HT1080 (cell line): ENCODE measurements at places on chromosomes 4 and X. TPM values are rescaled to one million over a fixed set of nuclear protein-coding genes. Genes with fewer than 3 reads are reported as not detected.

DNA sequence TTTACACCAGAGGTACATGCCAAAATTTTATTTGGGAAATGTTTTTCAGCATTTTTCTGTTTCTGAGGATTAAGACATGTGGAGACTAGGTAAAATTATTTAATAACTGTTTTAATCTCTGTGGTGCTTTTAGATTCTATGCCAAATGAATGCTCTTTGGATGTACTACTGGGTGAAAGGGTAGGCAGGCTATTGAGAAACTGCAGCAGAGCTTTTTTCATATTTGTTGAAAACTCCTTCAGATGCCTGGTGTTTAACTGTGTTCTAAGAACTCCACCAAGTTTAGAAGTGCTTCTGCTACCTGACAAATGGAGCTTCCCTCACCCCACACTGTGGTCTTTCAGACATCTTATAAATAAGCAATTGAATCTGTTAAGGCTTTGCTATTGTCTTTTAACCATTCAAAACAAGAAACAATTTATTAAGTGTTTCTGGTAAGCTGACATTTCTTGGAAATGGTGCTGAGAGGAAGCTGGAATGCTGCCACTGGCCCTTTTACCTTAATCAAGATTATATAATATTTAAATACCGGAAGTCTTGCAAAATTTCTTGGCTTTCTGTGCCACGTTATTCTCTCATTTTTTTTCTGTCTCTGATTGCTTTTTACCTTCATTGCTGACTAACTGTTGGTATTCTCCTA lies 51.2 kb upstream of the CYSLTR1 start:
- no peak for DNase-seq

DNA sequence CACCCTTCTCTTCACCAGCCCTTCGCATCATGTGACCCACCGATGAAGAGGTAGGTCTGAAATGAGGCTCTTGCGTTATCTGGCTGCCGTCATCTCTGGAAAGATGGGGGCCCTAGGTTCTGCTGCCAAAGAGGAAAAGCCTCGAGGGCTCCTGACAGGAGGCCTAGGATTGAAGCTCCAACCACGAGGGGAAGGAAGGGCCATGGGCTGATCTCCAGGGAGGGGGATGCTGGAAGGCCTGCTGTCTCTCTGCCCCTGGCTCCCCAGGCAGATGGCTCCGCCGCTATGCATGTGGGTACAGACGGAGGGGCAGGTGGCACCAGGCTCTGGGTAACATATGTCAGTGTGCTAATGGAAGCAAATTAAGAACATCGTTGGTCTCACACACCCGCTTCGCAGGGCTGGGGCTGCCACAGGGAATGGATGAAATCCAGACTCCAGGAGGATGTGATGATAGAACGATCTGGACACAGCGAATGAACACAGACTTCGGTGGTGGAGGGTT lies 44.9 kb downstream of the AFAP1 start:
- no peak for DNase-seq

GRCh38 chrX:14274691-14275090 lies 245.0 kb upstream of the GEMIN8 start:
- no peak for DNase-seq

DNA sequence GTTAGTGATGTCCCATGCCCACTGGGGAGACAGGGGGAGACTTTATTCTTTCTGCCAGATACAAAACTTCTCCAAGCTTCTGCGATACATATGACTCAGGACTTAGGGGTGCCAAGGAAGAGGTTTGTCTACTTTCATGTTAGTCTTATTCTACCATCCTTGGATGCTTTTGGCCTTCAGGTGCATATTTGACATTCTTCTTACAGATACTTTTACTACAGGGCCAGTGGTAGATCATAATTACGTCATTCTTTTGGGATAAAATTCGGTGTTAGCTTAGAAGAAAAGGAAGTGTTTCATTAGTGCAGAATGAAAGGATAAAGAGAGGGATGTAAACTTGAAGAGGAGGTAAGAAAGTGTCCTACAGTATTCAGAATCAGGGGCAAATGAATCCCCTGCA lies 245.2 kb downstream of the THOC2 start:
- peak; percentile 1 for DNase-seq

The CBLL2 gene
- total RNA-seq: not detected in 2 replicates

GRCh38 chr4:25908491-25908901 lies 5.5 kb upstream of the SMIM20 start:
- peak; percentile 98 for DNase-seq

The MAOB gene
- not detected in 2 replicates for total RNA-seq

DNA sequence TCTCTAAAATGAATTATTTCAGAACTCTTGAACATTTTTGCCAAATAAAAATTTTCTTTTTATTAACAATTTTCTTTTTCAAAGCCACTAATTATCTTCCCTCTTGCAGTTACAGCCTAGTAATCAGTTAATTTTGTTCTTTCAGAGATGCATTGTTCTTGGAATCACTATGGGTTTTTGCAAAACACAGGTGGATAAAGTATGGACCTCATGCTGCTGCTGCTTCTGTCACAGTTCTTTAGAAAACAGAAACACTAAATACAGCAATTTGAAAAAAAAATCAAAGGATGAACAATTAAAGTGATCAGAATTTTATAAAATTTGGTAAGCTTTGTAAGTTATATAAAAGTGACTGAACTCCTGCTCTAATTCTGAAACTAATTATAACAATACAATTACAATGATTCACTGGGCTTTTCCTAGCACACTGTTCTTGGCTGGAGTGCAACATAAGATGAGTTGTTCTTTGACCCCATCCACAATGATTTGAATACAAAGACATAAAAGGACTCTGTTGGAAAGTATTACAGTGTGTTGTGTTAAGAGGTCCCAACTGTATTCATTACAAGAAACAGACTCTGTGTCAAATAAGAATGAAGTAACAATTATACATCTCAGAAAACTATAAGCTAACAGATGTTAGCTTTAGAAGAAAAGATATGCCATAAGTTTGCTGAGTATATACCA lies 59.4 kb upstream of the GK2 start:
- DNase-seq: peak; percentile 3

- DNase-seq: no peak
Observed at GRCh38 chr4:185576962-185577950, 41.9 kb upstream of the PDLIM3 start.

The UGT2A3 gene
- not detected in 2 replicates for total RNA-seq

DNA sequence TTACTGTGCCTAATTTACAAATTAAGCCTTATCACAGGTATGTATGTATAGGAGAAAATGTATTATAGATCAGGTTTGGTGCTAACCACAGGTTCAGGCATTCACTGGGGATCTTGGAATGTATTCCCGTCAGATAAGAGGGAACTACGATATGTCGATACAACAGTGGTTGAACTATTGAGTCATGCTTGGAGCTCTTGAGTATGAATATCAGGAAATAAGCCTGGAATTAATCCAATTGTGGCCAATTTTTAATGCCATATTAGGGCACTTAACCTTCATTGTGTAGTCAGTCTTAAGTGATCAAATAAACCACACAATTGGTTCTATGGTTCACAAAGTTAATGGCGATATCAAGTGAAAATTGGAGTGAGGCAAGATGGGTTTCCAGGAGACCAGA lies 556.5 kb downstream of the IL1RAPL1 start:
- DNase-seq: no peak

DNA sequence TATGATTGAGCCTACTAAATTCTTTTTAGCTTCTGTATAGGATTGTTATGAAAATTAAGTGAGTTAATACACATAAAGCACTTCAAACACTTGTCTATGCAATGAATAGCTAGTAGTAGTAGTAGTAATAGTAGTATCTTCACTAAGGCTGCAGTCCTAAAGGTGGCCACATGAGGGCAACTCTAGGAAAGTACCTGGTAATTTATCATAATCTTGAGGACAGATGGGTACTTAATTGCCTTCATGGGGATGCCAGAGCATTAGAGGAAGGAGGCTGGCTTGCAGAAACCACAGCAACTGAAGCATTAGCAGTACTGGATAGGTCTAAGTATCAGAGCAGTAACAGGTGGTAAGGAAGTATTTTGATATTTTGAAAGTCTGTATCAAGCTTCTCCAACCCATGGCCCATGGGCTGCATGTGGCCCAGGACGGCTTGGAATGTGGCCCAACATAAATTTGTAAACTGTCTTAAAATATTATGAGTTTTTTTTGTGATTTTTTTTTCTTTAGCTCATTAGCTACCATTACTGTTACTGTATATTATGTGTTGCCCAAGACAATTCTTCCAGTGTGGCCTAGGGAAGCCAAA lies 17.3 kb downstream of the NIPAL1 start:
- no peak for DNase-seq

DNA sequence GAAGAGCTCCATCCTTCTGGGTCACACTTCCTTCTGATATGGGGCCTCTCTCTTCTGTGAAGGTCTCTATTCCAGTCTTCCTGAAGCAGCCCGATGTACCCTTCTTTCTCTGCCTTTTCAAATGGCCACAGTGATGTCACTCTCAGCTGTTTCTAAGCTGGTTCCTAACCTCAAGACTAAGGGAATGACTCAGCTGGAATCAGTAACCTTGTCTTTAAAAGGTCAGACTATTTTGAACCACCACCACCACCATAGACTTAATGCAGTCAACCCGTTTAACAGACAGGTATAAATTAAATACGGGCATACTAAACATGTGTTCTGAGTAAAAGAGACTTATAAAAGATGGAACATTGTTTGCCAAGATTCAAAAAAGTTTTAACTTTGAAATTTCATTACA lies 121.0 kb downstream of the PPA2 start:
- DNase-seq: peak; percentile 47

- peak; percentile 32 for DNase-seq
Observed at GRCh38 chr4:89725268-89725667, 111.7 kb downstream of the SNCA start.

The MAGEA11 gene
- 54.2 and 60.1 TPM in 2 replicates for total RNA-seq

The ADRA2C gene
- 0.10 and 0.58 TPM in 2 replicates for total RNA-seq

- DNase-seq: no peak
Observed at GRCh38 chr4:11507920-11508319, 79.2 kb upstream of the HS3ST1 start.
